Breast epithelium (tissue), 4 donors: ENCODE measurements at places on chromosomes 2 and 18. TPM values are rescaled to one million over a fixed set of nuclear protein-coding genes. Genes with fewer than 3 reads are reported as not detected.

Gene SKA1
- not detected for total RNA-seq

GRCh38 chr2:160956243-160956802, 203.9 kb upstream of the TANK start:
- DNase-seq = no peak

Gene ALPG
- not detected for total RNA-seq

GRCh38 chr2:154855138-154855537, 156.6 kb downstream of the KCNJ3 start:
- DNase-seq = no peak

- no peak for DNase-seq
Measured at GRCh38 chr2:44450806-44451205, 89.1 kb downstream of the CAMKMT start.

DNA sequence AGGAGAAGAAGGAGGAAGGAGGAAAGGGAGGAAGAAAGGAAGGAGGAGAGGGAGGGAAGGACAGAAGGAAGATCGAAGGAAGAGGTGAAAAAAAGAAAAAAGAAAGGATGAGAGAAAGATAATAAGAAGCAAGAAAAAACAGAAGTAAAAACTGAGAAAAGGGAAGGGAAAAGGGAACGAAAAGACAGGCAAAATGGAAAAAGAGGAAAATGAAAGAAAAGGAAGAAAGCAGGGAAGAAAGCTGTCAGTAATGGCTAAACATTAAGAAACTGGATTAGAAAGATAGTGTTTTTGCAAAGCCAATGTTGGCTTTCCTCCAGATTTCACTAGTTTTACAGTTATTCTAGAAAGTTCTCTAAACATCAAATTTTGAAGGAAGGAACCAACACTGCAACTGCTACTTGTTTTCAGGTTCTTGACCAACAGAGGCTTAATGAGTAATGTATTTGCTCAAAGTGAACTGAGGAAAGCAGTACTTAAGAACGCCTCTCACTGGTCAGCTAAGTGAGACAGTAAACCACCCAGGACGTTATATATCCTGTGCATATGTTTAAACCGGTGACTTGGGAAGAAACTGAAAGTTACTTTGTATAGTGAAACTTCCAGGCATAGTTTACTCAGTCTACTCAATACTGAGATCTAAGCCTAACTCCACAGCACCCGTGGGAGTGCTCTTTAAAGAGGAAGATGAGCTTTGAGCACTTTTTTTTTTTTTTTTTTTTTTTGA, 286.2 kb upstream of the TRIB2 start:
- DNase-seq = no peak

GRCh38 chr2:154452906-154453493, 245.5 kb upstream of the KCNJ3 start:
- DNase-seq = no peak

DNA sequence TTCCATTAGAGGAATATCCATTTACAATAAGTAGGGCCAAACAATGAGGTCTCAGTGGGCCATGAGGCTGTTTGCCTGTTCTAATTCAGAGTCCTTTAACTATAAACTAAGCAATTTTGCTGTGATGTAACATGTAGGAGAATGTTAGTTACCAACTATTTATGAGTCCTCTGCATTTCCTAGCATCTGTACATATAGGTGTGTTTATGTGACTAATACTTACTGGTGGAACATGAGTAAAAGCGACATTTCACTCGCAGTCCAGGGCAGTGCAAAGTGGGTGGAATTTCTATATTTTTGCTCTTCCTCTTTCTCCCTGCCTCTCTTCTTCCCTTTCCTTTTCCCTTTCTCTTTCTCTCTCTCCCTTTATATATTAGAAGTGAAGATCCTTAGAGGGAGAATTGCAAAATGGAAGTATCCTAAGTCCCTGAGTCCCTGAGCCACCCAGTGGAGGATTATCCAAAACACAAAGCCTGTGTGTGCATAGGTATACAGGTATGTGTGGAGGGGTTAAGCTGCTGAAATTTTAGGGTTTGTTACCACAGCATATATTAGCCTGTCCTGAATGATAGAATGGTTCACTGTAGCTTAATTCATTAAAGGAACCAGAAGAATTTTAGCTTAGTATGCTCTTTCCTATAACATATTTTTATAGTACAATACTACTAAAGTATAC, 487.0 kb upstream of the FANCL start:
- no peak for DNase-seq

DNA sequence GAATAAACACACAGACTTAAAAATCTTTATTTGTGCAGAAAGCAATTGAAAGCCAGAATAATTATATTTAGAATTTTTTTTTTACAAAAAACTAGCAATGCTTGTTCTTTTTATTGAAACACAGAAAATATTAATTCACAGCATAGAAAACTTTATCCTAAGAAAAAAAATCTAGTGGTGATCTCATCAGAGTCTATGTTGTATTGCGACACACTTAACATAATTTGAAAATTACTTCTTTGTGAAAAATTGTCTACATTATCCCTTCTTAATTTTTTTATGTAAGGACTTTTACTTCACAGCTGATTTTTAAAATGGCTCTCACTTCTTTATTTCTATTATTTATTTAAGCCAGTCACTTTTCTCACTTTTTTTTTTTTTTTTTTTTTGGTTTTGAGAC, 103.4 kb downstream of the LDLRAD4 start:
- no peak for DNase-seq

DNA sequence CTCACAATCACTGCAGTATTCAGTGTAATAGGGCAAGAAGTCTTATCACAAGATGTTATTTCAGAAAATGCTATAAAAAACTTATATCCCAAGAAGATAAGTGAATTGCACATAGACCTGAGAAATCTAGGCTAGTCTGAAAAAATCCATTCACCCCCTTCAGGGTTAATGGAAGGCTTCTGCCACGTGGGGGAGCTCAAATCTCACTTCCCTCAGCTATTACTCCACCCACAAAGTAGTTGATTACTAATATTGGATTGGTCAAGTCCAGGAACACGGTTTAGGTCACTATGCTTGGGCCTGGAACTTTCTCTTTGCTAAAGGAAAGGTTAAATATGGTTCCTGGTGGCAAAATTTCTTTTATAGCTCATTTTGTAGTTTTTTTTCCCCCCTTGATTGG, 51.2 kb upstream of the ADAM23 start:
- DNase-seq = no peak

GRCh38 chr2:101766337-101766736, 68.8 kb downstream of the MAP4K4 start:
- no peak for DNase-seq

DNA sequence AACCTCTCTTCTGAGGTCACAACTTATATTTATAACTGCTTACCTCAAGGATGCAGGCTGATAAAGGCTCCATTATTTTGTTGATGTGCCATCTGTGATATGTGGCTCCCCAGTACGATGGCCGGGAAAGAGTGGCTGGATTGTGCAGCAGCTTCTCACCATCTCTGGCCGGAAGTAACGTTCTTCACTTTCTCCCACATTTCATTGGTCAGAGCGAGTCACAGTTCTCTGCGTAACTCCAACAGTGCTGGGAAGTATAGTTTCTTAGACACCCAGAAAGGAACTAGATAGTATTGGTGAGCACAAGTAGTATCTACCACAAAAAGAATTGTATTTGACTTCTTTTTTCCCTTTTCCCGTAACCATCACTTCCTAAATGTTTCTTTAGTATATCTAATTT, 28.7 kb downstream of the ZSWIM2 start:
- no peak for DNase-seq
